ENCODE measurements at places on chromosomes 5 and 9.

GRCh38 chr9:89345476-89345875 lies 27.2 kb downstream of the SECISBP2 start:
- DNase-seq: no peak

- no peak for DNase-seq
Measured at GRCh38 chr5:179113143-179113530, 53.0 kb downstream of the ZNF354C start.

GRCh38 chr5:6819521-6819920 lies 106.3 kb downstream of the TENT4A start:
- no peak for DNase-seq

DNA sequence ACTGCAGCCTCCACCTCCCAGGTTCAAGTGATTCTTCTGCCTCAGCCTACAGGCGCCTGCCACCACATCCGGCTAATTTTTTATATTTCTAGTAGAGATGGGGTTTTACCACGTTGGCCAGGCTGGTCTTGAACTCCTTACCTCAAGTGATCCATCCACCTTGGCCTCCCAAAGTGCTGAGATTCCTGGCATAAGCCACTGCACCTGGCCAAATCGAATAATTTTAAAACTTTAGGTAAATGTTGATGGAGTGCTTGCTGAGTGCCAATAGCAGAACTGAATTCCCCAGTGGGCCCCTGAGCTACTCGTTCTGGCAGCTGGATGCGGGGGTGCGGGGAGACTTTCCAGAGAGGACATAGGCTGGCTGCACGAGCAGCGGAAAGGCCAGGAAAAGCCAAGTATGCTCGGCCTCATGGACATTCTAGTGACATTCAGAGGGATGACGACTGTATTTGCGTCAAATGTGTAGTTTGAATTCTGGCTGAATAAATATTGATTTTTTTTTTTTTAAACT lies 16.8 kb downstream of the TRAF2 start:
- no peak for DNase-seq

DNA sequence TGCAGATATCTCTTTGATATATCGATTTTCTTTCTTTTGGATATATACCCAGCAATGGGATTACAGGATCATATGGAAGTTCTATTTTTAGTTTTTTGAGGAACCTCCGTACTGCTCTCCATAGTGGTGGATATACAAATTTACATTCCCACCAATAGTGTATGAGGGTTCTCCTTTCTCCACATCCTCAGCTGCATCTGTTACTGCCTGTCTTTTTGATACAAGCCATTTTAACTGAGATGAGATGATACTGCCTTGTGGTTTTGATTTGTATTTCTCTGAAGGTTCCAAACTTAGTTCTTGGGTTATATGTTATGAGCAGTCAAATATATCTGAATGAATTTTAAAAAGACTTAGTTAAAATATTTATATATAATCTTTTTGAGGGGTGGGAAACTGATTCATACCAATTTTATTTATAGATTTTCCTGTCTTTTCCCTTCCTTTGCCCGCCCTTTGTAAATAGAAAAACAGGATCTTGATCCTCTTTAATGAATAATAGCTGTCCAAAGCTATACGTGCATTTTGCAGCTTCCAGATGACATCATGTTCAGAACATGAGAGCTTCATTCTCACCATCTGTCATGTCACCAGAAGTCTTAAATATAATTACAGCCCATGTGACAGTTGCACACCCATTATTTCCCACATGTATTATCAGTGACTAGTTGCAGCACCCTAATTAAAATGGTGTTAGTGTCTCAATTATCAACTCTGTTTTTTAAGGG lies 6.2 kb upstream of the ARHGEF28 start:
- DNase-seq: no peak

DNA sequence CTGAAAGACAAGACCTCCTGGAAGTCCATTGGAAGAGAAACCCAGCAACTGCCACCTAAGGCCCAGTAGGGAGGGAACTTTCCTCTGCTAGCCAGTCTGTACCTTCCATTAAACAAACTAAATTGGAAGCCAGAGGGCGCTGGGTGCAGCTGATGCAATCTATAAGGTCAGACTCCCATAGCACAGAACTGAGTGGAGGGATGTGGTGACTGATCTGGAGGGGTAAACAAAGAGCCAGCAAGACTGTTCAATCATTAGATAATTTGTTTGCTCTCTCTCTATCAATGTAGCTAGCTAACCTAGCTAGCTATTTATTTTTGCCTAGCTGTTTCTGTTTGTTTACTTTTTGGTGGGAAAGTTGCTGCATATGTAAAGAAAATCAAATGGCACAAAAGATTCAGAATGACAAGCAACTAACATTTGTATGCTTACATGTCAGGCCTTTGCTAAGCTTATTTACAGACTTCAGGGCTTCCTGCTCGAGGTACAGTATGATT lies 291.8 kb upstream of the DAB2 start:
- DNase-seq: no peak

GRCh38 chr9:136840877-136841645 lies 1.2 kb upstream of the AJM1 start:
- DNase-seq: no peak

DNA sequence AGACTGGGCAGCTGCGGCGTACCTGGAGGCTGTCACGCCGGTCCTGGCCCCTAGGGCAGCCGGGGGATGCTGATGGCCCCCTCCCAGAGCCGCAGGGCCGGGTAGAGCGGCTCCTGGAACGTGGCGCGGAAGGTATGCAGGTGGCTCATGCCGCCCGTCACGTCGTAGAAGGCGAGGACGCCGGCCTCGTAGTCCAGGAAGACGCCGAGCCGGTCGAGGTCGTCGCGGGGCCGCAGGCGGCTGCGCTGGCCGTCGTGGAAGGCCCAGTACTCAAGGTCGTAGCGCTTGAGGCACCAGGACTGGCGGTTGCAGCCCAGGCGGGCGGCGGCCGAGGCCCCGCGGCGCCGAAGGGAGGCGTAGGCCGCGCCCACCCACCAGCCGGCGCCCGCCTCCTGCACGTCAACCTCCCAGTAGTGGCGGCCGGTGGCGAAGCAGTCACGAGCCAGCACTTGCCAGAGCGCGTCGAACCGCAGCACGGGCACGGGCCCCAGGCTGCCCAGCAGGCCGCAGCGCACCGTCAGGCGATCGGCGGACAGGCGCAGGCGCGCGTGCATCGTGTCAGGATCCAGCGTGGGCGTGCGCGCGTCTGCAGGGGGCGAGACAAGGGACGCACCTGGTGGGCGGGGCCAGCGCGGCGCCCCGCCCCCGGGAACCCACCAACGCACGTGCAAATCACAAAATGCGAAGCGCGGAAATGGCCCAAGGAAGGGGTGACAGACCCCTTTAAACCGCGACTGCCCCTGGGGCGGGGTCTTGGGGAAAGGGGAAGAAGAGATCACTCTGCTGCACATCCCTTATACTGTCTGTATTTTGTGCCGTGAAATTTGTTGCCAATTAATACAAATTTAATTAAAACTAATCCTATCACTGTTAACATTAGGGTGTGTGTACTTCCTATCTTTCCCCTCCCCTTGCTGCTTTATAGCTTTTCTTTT lies 31.2 kb downstream of the NANS start:
- no peak for DNase-seq

- no peak for DNase-seq
Measured at GRCh38 chr9:114417511-114417910, 29.7 kb upstream of the AKNA start.

DNA sequence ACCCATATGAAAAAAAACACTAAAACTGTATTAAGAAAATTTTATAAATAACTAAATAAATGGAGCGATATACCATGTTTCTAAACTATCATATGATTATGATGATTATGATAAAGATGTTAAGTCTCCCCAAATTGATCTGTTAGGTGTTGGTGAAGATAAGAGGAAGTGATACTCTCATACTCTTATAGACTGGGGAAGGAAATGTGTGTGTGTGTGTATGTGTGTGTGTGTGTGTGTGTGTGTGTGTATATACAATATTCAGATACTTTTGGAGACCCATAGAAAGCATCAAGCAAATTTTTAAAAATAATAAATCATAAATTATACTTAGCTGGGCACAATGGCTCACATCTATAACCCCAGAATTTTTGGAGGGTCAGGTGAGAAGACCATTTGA lies 62.9 kb downstream of the TMEM232 start:
- DNase-seq: no peak

DNA sequence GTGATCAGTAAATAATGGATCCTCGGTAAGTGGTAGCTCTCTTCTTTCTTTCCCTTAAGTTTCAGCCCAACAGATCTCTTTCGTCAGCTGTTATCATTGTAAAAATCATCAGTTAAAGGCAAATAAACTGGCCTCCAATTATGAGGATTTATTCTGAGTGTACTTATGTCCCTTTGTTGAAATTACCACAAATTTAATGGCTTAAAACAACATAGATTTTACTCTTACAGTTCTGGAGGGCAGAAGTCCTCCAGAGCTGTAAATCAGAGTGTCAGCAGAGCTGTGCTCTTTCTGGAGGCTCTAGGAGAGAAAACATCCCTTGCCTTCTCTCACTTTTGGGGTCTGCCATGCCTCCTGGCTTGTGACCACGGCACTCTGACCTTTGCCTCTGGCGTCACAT lies 104.6 kb downstream of the INSYN2B start:
- no peak for DNase-seq

DNA sequence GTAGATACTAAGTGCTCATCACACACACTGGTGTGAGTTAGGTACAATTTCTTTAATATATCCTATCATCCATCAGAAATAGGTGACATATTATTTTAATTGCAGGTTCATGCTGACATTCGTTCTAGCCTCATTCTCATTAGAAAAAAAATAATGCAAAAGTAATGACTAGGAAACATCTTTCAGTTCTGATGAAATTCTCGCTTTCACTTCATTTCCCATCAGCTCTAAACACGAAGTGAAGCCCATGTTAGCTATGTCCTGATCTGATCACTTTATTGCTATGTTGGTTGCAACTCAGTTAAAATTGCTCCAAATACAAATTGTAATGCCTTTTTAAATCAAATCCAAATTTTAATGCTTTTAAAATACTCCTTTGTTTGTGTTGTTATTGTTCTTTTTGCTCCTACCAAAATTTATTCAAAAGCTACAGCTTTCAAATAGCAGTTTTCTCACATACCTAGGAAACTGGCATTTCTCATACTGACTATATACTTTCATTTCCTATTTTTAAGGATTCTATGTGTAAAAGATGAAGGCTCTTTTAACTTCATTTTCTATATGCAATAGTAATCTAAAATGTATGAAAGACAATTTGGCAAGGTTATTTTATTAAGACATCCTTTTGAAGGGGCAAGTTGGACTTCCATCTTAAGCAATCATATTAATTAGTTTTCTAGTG lies 1237.8 kb upstream of the ACO1 start:
- no peak for DNase-seq

DNA sequence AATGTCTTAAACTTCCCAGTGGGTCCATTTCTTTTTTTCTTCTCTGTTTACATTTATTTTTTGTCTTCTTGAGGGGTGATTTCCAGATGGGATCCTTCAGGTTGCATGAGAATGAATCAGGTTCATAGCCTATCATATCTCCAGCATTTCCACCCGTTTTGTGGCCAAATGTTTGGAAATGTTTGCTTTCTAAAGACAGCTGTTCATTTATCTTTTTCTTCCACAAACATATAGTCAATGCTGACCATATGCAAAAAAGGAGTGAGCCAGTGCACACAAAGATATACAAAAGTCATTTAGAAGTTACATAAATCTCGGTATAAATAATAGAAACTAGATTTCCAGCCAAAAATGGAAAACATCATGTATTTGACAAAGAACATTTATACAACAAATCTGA lies 71.6 kb upstream of the STC2 start:
- no peak for DNase-seq

- no peak for DNase-seq
Measured at GRCh38 chr5:82164176-82164976, 113.8 kb downstream of the RPS23 start.

GRCh38 chr9:81848472-81848871 lies 79.8 kb upstream of the SPATA31D4 start:
- DNase-seq: no peak

DNA sequence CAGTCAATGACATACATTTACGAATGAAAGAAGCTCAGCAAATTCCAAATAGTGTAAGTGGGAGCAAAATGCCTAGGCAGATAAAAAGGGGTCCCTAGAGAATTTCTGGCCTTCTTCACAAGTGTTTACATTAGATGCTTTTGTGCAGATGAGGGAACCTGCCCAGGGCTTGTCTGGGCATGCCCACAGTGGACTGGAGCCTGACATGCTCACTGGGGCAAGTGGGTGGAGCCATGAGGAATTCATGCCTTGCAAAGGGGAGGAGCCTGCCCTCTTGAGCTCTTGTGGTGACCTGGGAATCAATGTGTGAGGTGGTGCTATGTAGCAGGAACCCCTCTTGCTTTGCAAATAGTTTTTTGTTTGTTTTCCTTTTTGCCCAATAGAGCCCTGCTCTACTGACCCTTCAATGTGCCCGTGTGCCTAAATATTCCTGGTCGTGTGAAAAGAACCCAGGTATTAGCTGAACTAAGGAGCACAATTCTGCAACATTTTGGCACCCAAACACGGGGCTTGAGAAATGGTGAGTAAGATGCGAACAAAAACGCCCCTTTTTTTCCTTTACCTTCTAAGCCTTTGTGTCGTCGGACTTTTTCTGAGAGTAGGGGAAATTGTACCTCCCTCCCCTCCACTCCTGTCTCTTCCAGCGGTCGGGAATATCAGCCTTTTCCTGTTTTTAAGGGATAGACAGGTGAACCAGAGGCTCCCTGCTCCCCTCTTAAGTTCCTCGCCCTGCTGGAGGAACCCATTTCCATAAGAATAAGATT lies 433.8 kb upstream of the CDH9 start:
- no peak for DNase-seq

DNA sequence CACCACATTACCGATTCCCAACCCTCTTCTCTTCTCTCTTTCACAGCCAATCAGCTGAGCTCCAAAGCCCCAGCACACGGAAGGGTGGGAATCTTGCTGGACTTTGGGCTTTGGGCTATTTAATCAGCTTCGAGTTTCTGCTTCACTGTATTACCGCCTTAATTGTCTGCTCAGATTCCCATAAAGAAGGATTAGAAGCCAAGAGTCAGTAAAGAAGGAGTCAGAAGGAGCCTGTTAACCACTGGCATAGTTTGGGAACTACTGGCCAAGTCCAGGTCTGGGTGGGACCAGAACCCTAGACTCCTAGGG lies 4.4 kb downstream of the SPRY4 start:
- DNase-seq: no peak

- peak; percentile 19 for DNase-seq
Measured at GRCh38 chr5:176985516-176985915, 21.1 kb downstream of the UIMC1 start.

DNA sequence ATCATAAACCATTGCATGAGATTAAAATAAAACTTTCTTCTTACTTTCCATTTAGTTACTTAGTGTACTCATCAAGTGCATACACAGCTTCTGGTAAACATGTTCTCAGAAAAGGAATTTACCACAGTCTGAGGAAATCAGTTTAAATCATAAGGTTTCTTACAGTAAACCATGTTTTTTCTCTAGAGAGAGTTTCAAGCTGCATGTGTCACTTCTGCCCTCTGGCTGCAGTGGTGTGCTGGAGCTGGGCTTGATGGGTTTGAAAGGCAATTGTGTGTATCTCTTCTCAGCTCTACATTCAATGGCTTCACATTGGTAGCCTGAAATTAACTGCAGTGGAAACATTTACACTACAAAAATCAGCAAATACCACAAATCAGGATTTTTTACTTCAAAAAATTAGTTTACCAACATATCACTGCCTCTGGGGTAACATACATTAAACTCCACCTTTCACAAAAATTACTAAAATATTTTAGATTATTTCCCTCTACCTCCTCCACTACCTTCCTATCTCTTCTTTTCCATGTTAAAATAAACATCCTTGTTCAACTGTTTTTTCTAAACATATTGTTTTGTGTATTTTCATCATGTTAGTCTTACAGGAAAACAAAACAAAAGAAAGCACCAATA lies 414.3 kb downstream of the ANXA1 start:
- DNase-seq: no peak
